ENCODE measurements at places on chromosomes 5 and 9. TPM values are rescaled to one million over a fixed set of nuclear protein-coding genes. Genes with fewer than 3 reads are reported as not detected.

GFI1B gene
- not detected for total RNA-seq

LMX1B gene
- 0.03 TPM for total RNA-seq

FAXDC2 gene
- total RNA-seq: 0.38 TPM

PRELID2 gene
- 0.31 TPM for total RNA-seq

IL13 gene
- not detected for total RNA-seq

OTP gene
- total RNA-seq: 8.4 TPM

DEPDC1B gene
- 35.7 TPM for total RNA-seq

FAM163B gene
- not detected for total RNA-seq

PKD2L2 gene
- total RNA-seq: not detected

GPX8 gene
- total RNA-seq: not detected

GRXCR2 gene
- not detected for total RNA-seq

SH3PXD2B gene
- total RNA-seq: 1.6 TPM

AMBP gene
- 2.3 TPM for total RNA-seq

PTGS1 gene
- total RNA-seq: 1.2 TPM

PPP3R2 gene
- not detected for total RNA-seq

ST8SIA4 gene
- total RNA-seq: 29.4 TPM

TNFSF8 gene
- 0.11 TPM for total RNA-seq

KCNV2 gene
- 0.11 TPM for total RNA-seq

ABO gene
- total RNA-seq: not detected

IRGM gene
- total RNA-seq: not detected

RBM27 gene
- 18.5 TPM for total RNA-seq

FAM153A gene
- 0.18 TPM for total RNA-seq

CTSV gene
- 0.21 TPM for total RNA-seq

SAPCD2 gene
- total RNA-seq: 32.5 TPM

RAD1 gene
- 24.3 TPM for total RNA-seq

FOXD4L6 gene
- not detected for total RNA-seq

OMD gene
- not detected for total RNA-seq

All from GM12878 (cell line).